ENCODE measurements at places on chromosomes 7 and 10.

DNA sequence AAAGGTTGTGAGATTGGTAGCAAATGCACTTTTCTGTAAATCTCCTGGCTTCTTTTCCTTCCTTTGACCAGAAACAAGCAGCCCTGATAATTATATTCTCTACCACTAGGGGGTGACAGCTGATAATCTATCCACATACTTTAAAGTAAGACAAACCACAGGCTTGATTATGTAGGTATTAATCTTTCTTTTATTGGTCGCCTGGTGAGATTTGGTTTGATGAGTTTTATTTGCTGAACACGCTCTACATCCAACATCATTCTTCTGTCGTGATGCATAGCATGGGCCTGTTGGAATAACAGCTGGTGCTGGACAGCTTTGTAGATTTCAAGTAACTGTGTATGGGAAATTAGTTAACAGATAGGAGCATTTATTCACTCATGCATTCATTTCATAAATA lies 63.5 kb downstream of the ZNF365 start:
- DNase-seq = peak; percentile 17

GRCh38 chr10:109961174-109962001 lies 38.1 kb upstream of the XPNPEP1 start:
- no peak for DNase-seq

DNA sequence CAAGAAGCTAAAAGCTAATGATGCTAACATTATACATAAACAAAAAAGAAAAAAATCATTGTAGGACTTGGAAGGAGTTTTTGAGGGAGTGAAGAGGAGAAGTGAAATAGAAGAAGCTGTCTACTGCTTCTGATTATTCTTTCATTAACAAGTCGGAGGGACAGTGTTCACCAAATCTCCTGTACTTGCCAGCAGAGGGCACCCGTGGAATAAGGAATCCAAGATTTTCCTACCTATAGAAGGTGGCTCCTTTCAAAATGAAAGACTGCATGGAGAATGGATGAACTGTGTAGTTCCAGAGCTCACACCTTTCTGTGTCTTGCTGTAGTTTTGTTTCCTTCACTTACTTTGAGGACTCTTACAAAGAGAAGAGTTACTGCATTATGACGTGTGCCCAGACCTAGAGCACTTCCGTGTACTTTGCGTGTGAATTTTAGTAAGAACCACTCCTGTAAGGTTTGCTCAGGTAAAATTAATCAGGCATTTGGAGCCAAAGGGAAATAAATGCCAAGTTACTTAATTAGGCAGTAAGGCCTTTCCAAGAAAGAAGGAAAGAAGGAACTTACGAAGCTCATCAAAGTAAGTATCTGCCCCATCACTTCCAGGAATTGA lies 145.1 kb downstream of the SEMA3D start:
- peak; percentile 17 for DNase-seq

DNA sequence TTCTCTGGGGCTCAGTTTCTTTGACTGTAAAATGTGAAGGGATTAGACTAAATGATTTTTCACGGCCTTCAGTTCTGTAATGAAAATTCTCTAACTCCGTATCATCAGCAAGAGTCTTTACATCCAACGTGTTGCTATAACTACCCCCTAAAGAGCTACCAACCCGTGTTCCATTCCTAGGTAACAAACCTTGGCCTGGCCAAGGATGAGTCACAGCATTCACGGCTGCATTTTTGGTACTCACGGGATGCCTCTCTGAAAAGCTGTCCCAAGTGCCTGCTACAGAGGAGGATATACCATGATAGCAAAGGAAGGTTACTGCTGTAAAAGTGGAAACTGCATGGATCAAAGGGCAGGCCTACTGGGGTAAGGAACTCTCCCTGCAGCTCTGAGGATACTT lies 5.9 kb downstream of the LRRC4 start:
- DNase-seq = no peak

GRCh38 chr7:127035203-127035849 lies 217.4 kb downstream of the GRM8 start:
- DNase-seq = no peak

- no peak for DNase-seq
Measured at GRCh38 chr10:80518143-80518806, 19.4 kb upstream of the SH2D4B start.

GRCh38 chr7:106522696-106523095 lies 138.3 kb downstream of the CCDC71L start:
- no peak for DNase-seq

DNA sequence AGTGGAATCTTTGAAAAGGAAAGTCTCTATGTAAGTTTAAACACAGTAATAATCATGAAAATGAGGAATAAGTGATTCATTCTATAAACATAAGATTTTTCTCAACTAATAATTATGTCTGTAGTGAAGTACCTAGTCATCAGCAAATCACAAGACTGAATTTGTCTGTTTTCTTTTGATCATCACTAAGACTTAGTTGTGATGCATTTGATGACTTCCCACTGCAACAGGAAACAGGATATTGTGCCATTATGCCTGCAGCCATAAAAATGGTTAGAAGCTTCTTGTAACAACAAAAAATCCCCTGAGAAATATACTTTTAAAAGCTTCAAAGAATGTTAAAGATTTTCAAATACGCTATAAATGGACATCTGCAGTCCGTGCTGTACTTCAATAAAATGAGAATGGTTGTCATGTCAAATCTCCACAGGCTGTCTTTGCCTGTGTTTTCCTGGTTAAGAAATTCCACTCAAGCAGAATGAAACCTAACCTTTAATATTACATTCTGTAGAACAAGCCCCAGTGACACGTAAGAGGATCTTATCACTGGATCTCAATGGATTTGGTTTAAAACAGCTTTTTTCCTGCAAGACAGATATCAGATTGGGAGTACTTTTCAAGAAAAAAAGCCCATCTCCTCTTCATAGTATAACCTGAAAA lies 1262.3 kb upstream of the PHF14 start:
- DNase-seq = no peak

DNA sequence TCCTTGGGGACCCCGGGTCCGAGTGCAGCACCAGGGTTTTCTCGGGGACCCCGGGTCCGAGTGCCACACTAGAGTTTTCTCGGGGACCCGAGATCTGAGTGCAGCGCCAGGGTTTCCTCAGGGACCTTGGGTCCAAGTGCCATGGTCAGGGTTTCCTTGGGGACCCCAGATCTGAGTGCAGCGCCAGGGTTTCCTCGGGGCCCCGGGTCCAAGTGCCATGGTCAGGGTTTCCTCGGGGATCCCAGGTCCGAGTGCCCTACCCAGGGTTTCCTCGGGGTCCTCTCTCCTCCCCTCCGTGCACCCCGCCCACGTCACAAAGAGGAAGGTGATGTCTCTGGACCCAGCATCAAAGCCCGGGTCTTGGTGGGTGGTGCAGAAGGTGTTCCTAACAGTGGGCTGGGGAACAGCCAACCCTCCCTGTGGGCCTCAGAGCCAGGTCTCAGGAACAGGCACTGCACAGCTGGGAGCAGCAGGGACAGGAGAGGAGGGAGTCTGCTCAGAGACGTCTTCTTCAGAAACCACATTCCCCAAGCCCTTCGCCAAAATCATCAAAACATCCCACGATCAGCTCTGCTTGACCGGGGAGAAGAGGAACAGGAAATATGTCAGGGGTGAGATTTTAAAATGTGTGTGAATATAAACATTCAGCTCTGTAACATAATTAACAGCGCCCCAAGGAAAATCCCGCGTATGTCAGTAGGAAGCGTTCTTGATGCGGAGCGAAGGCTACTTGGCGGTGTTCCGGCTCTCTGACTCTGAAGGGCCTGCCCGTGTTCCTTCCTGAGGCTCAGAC lies 540.7 kb downstream of the DNAJB6 start:
- no peak for DNase-seq

- DNase-seq = no peak
Measured at GRCh38 chr7:73899731-73900142, 38.8 kb downstream of the TMEM270 start.

- no peak for DNase-seq
Measured at GRCh38 chr7:8831376-8831775, 398.0 kb downstream of the NXPH1 start.

- DNase-seq = peak; percentile 92
Measured at GRCh38 chr7:151754142-151754590, 122.7 kb downstream of the PRKAG2 start.

- DNase-seq = no peak
Measured at GRCh38 chr10:30062582-30062981, 3.2 kb upstream of the JCAD start.

- DNase-seq = no peak
Measured at GRCh38 chr7:84509522-84509921, 314.9 kb upstream of the SEMA3A start.

DNA sequence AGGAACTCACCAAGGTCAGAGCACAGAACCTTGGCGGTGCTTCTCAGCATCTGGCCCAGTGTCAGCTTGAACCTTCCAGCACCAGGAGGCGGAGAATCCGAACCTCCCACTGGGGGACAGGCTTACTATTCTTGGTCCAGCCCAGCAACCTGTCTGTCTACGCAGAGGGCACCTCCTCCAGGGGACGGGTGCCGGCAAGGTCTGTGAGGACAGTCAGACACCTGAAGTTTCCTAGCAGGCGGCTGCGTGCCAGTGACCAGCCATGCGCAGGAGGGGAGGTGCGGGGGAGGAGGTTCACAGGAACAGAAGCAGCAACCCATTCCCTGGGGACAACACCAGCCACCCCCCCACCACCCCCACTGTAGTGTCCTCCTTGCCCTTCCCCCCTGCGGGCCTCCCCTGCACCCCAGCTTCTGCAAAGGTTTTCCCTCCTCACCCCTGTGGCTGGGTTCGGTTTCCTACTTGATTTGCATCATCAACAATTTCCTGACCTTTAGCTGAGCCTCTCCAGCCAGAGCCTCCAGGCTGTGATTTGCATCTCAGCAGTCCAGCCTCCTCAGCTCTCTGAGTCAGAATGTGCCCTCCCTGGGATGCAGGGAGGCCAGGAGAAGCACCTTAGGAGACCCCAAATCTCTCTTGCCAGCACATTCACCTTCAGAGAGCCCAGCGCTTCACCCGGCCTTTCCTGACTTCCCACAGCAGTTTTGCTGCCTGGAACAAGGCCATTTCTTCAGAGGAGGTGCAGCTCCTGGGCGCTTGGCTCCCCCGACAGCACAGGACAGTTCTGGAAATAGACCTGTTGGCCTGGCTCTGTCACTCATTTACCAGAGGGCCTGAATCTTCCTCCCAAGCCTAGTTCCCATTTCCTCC lies 107.5 kb upstream of the NPS start:
- DNase-seq = no peak

DNA sequence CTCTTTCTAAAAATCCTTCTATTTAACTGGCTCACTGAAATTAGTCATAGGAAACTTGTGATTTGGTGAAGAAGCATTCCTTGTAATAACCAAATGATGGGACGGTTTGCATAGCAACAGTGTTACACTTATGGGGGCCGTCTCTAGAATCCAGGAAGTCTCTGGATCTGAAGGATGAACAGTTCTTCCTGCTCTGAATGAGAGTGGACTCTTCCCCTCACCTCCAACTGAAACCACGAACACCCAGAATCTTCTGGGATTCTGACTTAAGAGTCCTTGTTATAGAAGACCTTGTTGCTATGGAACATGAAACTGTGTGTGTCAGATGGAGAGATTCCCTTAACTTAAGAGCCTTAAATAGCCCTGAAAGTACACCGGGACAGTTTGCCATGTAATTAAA lies 23.2 kb downstream of the NOLC1 start:
- DNase-seq = no peak

DNA sequence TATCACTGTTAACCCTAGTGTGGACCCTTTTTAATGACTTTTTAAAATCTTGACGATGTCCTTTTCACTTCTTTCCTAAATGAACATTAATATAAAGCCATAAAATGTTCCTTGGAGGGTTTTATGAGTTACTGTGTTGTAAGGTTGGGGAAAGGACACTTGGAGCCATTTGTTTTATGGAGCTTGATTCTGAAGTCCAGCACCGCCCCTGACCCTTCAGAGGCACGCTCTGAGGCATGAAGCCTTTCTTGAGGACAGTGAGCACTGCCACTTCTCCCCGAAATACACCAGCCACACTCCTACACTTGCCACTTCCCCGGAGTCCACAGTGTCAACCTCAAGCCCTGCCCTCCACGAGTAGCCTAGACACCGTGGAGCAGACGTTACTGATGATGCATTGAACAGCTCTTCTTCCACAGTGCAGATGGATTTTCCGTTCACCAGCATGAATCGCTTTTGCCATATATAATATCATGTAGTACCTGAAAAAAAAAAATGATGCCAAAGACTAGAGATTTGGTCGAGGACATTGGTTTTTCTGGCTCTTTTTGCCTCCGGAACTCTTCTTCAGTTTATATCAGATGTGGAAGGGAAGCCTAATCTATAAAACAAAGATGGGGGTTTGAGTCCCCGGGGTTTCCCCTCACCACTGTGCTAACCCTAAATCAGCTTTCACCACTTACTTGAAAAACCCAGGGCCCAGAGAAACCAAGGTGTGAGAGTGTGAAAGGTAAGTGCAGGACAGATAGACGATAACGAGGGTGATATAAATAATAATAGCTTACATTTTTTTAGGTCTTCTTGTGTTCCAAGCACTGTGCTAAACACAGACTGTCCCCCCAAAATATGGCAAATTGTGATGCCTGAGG lies 652.6 kb upstream of the GALNT17 start:
- DNase-seq = no peak

- DNase-seq = no peak
Measured at GRCh38 chr10:110576220-110576619, 8.7 kb downstream of the SMC3 start.

DNA sequence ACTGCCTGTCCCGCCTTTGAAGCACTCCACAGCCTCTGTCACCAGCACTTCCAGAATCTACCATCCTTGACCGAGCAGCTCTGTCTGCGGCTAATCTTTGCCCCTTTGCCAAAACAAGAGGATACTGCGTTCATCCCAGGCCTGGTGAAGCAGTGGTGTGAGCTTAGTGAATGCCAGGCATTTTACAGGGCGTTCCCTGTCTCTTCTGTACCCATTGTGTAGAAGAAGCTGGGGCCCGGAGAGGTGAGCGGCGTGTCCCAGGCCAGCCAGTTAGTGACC lies 61.2 kb downstream of the C10orf105 start:
- DNase-seq = no peak

- DNase-seq = no peak
Measured at GRCh38 chr10:50541317-50541716, 82.4 kb downstream of the SGMS1 start.

DNA sequence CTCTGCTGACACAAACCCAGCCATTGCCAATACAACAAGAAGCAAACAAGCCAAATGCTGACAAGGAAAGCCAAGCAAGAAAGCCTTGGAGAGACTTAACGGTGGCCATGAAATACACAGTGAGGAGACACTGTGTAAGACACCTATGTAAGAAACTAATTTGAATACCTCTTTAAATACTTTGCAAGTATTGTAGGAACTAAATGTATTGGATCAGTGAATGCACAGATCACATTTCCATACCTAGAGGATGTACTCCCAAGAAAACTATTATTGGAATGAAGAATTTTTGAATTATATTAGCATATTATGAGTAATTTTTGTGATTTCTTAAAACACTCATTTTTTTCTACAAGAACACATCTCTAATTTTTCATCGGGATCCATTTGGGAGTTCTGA lies 34.0 kb downstream of the ETV1 start:
- no peak for DNase-seq

- DNase-seq = no peak
Measured at GRCh38 chr7:51645702-51646298, 329.2 kb upstream of the COBL start.

DNA sequence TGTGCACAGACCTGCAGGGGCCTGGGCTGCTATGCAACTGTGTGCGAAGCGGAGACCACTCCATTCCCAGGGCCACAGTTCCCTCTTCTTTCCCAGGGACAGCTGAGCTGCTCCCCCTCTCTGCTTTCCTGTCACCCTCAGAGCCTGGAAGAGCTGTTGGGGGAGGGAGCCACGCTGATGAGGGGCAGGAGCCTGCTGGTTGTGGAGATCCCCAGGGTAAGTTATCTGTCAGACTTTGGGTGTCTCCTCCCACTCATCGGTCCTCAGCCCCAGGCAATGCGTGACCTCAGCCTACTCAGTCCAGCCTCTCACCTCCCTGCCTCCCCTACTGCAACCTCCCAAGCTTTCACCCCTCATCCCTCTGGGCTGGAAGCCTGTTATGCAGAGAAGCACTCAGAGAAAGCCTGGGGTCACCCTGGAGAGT lies 53.5 kb downstream of the ZNF467 start:
- peak; percentile 43 for DNase-seq

Measured in HuH-7 (cell line).